Activated naive CD8-positive, alpha-beta T cell treated with anti-CD3 and anti-CD28 coated beads, Interleukin-2, amount 50 U/mL, for 16 hours (primary cell): ENCODE measurements at places on chromosomes 5 and 9.

DNA sequence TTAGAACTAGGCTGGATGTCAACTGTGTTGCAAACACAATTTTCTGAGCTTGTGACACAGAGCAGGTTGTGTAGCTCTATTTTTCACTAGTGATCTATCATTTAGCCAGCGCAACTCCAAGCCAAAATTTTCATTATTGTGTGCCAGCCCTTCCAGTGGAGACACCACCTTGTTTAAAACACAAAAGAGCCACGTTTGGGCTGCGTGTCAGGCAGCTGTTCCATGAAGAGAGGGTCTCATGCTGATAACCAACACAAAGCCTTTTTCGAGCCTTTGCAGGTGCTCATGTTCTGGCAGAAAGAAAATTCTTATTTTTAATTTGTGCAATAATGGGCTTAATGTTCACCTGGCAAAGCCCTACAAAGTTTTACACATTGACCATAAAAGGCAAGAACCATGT is 237.6 kb upstream of the RGMB start:
- DNase-seq: no peak

GRCh38 chr5:148683651-148684050 is 29.3 kb upstream of the HTR4 start:
- no peak for DNase-seq

DNA sequence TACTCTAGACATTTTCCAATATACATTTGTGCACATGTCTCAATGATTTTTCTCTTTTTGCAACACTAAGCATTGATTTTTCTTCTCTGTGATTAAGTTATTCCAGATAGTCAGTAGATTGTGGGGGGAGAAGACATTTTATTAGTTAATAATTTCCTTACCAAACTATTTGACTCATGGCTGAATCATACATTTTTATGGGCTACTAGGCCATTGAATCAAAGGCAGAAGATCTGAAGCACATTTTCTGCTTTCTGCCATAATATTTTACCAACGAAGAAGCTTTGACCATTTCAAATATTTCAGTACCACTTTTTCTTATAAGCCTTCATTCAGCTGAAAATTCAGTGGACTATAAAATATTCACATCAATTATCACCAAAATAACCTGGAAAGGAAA is 175.6 kb downstream of the IRX2 start:
- DNase-seq: no peak

DNA sequence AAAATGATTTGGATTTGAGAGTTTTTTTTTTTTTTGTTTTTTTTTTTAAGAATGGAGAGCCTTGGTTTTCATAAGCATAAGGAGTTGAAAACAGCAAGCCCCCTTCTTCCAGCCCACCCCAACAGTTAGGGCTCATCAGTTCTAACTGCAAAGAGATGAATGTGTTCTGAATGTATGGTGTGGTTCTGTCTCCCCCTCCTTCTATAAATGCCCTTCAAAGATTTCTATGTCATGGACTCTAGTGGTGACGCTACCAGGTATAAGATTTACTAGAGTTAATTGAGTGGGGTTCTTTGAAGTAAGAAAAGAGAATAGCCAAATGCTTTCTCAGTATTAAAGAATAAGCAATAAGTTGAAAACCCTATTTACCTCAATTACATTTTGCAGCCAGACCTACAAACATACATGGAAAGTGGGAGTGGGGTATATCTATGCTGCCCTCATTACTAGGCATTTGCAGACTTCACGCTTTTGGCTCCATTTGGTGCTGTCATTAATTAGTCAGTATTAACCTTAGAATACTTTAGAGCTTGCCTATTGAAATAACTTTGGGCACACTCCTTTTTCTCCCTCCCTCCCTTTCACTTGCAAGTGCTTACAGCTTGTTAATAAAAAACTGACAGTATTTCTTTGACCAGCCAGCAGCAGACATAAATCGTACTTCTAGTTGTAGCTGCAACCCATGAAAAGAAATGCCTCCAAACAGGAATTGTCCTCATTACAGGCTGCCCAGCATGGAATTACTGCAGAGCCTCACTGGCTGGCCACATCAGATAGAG is 667.2 kb upstream of the ZNF608 start:
- DNase-seq: no peak

GRCh38 chr5:136311999-136312398 is 53.3 kb downstream of the TRPC7 start:
- DNase-seq: no peak

DNA sequence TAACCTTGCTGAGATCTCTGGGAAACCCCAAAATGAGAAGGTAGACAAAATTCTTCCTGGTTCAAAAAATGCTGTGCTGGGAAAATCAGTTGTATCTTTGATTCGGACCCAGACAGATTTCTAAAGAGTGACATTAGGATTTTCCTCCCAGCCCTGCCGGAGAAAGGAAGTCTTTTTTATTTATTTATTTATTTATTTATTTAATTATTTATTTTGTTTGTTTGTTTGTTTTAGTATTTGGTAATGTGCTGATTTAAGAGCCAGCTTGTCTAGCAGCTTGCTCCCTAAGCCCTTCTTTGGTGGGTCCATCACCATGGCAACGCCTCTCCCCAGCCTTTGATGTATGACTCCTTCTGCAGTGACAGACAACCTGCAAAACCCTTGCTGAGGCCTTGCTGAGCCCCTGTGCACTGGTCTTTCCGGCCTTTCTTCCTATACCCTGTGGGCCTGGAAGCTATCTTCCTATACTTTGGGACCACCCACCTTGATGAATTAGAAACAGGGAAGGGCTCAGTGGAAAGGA is 60.6 kb upstream of the AFAP1L1 start:
- no peak for DNase-seq

GRCh38 chr5:180339583-180340183 is 13.5 kb downstream of the GFPT2 start:
- no peak for DNase-seq

GRCh38 chr5:154273963-154274827 is 83.7 kb downstream of the GALNT10 start:
- DNase-seq: no peak

DNA sequence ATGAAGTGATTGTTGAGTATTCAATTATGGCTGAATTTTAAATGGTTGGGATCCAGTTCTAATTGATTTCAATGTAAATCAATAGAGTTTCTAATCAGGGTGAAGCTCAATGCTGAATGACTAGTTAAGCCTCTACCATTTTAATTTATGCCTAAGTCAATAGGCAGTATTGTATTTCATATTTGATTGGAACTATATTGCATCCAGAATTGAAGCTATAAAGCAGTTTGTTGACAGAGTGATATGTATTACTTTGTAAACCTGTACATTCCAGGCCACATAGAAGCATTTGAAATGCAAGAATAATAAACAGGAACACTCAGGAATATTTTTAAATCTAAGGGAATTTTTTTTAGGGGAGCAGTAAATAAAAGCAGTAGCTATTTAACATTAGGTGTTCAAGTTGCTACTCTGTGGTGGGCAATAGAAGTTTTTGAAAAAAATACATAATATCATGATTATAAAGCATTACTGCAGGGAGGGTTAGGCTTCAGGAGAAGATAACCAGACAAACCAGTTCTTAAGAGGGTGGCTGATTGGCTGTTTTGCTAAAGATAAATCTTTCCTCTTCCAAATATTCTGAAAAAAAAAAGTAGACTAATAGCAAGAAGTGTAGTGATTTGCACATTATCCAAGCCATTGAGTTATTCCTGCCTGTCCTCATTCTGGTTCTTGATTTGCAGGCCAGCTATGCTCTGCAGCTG is 492.0 kb upstream of the MEF2C start:
- DNase-seq: no peak

GRCh38 chr5:149048811-149049210 is 14.1 kb downstream of the SH3TC2 start:
- no peak for DNase-seq
